ENCODE measurements at places on chromosomes 3 and 15. TPM values are rescaled to one million over a fixed set of nuclear protein-coding genes. Genes with fewer than 3 reads are reported as not detected.
A peak's percentile ranks its signal among the peaks of the same experiment; 100 is the strongest.

The ACKR2 gene
- total RNA-seq = not detected

The CSPG4 gene
- total RNA-seq = not detected

The TRIM42 gene
- not detected for total RNA-seq

The FHIT gene
- total RNA-seq = 2.2 TPM

The HOMER2 gene
- total RNA-seq = 0.97 TPM

The CHRM5 gene
- total RNA-seq = not detected

The BCHE gene
- 0.27 TPM for total RNA-seq

The MME gene
- 10.5 TPM for total RNA-seq

The SLC12A1 gene
- total RNA-seq = not detected

The SNX4 gene
- 39.2 TPM for total RNA-seq

DNA sequence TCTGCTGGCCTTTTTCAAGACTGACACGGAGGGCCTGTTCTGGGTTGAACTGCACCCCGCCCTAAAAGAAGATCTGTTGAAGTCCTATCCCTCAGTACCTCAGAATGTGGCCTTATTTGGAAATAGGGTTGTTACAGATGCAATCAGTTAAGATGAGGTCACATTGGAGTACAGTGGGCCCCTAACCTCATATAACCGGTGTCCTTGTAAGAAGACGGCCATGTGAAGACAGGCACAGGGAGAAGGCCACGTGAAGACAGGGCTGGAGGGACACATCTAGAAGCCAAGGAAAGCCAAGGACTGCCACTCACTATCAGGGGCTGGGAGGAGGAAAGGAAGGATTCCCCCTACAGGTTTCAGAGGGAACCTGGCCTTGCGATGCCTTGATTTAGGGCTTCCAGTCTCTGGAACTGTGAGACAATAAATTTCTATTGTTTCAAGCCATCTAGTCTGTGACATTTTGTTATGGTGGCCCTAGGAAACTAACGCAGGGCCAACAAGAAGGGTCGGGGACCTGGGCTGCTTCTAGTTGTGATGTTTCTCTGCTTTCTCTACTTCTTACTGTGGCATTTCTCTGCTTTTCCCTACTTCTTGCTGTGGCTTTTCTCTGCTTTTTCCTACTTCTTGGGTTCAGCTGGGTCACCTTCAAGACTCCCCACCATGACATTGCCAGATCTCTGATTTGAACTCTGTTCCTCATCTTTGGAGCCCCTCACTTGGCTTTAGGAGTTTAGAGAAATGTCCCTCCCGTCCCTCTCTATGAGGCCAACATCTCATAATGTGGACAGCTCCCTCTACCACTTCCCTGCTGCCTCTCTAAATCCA, 4.8 kb upstream of the CCDC174 start:
- no peak for DNase-seq

DNA sequence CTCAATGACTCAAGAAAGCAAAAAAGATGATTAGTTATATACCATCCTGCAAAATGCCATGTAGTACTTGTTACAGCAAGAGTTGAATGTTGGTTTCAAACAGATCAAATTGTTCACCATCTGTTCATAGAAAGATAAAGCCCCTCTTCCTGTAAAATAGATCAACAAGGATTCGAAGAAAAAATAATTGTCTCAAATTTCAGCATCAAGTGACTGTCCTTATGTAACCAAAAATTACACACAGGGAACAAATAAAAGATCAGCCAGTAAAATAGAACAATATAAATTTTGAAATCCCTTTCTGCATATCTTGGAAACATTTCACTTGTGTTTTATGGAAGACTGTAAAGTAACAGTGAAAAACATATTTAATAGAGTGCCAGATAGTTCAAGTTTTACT, 165.1 kb upstream of the STAC start:
- DNase-seq = no peak

GRCh38 chr3:12049675-12050074, 45.5 kb downstream of the SYN2 start:
- DNase-seq = peak; percentile 10

GRCh38 chr3:109131276-109131675, 5.2 kb upstream of the C3orf85 start:
- DNase-seq = no peak

DNA sequence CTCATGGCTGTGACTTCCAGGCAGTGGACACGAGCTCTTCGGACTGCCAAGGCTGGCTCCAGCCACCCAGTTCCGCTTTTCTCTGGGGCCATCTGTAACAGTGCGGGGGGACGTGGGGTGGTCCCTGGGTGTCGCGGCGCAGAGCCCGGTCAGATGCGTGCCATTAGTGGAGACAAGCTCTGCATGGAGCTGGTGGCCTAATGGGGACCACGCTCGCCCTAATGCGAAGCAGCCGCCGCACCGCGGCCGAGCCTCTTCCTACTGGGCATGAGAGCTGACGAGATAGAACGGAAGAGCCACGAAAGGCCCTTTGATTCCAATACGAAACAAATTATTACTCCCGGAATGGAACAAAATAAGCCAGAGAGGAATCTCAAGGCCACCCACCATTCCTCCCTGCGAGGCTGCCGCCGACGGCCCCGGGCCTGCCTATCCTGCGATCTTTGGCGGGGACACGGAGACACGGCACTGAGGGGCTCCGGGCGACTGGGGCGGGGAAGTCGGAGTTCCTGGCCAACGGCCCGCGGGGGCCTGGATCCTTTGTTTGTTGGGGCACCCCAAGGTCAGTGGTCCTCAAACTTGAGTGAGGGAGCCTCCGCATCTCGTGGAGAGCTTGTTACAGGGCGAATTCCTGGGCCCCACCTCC, 18.1 kb downstream of the FOXL2 start:
- no peak for DNase-seq

DNA sequence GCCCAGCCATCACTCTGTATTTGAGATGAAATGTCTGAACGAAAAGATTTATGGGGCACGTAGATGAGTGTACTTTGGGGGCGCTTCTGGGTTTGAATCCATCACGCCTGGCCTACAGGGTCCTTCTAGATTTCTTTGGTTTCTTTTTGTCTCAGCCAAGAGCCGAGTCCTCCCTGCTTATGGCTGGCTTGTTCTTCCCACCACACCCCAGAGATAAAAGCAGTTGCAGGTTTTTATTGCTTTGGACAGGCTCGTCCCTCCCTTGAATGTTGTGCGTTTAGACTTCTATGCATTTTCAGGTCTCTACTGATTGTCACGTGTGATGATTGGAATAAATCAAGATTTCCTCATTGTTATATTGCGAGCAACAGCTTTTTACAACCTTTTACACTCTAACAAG, 104.8 kb upstream of the CHRNA7 start:
- DNase-seq = no peak

- DNase-seq = no peak
These were observed 477.1 kb downstream of the EPHB1 start for GRCh38 chr3:135272026-135272669.

- no peak for DNase-seq
These were observed 16.8 kb upstream of the COLQ start for GRCh38 chr3:15538345-15538744.

- no peak for DNase-seq
These were observed 399.8 kb downstream of the SHQ1 start for GRCh38 chr3:72448375-72448823.

DNA sequence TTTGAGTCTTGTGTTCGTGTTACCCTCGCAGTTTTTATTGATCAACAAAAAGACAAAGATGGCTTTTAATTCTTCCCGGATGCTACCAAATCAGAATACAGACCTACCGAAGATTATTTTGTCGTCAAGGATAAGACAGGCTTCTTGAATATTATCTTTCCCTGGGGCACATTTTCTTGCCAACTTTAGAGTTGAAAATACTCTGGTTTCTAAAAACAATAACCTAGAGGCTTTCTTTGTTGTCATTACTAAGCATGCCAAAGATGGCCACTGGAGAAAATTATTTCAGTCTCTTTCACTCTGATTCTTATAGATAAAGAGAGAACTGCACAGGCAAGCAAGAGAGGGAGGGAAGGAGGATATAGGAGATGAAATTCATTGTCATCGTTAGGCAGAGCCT, 33.9 kb downstream of the OXNAD1 start:
- peak; percentile 18 for DNase-seq

GRCh38 chr3:170809007-170809974, 60.7 kb downstream of the RPL22L1 start:
- DNase-seq = peak; percentile 81

DNA sequence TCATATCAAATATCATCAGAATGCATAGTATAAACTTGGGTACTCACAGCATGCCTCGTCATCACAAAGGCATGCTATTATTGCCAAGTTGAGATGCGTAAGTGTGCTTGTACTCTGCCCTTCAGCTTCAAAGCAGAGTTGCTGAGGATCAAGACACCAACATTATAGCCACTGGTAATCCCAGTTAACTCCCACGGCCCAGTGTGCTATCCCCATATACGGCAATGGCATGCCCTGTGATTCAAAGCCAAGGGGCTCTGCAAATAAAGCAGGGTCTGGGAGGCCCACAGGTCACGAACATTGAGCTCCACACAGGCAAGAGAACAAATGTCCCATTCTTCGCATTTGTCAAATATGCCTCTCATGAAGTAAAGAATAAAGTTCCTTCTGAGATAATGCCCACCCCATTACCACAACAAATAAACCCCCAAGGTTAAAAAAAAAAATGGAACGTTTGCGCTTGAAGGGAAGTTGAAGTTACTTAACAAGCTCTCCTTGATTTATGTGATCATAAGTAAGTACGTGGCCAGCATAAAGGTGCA, 298.1 kb upstream of the NECTIN3 start:
- DNase-seq = no peak

DNA sequence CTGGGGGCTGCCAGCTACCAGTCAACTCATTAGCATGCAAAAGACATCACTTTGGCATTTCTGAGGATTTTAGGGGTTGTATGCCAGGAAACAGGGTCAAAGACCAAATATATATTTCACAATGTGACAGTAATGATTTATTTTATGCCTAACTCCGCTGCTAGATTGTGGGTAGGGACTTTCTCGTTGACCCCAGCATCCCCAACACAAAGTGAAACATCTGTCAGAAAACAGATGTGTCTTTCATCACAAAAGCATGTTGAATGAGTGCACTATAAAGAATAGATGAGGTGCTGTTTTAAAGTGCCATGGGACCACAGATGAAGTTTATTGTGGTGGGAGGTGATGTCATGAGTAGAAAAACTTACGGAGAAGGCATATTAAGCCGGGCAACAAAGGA, 59.7 kb downstream of the ITPR1 start:
- no peak for DNase-seq

DNA sequence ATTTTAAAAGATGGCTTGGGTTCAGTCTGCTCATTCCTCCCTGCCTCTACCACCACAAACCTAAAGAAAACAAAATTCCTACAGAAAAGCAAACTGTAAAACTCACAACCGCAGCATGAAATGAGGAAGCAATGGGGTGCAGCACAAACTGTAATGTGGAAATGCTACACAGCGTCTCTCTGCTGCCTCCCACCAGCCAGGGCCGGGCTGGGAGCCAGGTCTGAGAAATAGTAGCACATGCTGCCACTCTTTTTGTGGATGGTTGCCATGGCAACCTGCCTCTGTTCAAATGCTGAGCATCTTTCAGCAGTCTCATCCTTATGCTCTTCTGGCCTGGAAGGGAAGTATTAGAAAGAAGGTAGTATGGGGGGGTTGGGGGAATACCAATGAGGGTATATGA, 55.4 kb downstream of the EOMES start:
- no peak for DNase-seq

- no peak for DNase-seq
These were observed 24.9 kb downstream of the CCDC33 start for GRCh38 chr15:74261041-74261440.

Data from endothelial cell of umbilical vein (primary cell).